ENCODE measurements at places on chromosomes 7 and 10. TPM values are rescaled to one million over a fixed set of nuclear protein-coding genes. Genes with fewer than 3 reads are reported as not detected.

GRCh38 chr10:100872034-100872791 lies 40.5 kb upstream of the SLF2 start:
- no peak for DNase-seq

DNA sequence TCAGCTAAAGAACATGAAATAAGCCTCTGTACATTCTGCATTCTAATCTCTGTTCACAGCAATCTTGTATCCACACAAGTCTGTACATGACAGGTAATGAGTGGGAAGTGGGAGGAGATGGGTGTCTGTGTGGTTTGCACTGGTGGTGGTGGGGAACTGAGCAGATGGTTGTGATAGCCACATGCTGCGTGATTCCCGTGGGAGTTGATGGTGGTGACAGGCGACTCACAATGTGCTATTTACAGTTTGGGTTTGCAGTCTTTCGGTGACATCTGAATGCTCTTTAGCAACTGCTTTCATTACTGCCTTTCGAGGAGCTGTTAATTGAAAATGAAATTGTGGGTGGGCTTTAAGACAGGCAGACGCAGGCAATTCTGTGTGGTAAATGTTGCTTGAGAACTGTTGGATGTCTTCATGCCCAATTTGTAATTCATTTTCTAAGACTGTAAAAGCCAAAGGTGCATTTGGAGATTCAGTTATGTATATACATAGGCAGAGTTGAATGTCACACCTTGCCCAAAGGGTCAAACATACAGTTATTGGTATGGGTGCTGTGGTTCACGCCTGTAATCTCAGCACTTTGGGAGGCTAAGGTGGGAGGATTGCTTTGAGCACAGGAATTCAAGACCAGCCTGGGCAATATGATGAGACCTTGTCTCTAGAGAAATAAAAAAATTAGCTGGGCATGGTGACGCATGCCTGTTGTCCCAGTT lies 308.2 kb downstream of the AUTS2 start:
- DNase-seq = no peak

MPP7 gene
- 20.3 TPM for total RNA-seq

- DNase-seq = no peak
Observed at GRCh38 chr7:35695473-35695850, 527 bp upstream of the HERPUD2 start.

GIMAP5 gene
- total RNA-seq = 9.3 TPM

DNA sequence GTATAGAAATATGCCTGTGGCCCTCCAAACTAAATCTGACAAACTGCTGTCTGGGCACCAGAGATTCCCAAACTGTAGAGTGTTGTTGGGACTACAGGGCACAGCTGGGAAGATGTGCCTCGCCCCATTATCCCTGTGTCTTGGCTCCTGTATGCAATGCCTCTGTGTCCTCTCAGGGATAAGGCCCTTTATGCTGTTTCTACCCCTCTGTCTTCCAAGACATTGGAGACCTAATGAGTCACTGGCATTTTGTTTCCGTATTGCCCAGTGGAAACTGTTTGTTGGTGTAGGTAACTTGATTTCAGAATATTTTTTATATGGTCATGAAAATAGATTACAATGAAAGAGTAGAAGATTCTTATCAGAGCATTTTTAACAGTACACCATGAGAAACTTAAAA lies 183.2 kb downstream of the GLI3 start:
- no peak for DNase-seq

- DNase-seq = no peak
Observed at GRCh38 chr10:55867848-55868247, 493.2 kb downstream of the ZWINT start.

- DNase-seq = no peak
Observed at GRCh38 chr10:101617824-101618568, 29.9 kb downstream of the DPCD start.

DNA sequence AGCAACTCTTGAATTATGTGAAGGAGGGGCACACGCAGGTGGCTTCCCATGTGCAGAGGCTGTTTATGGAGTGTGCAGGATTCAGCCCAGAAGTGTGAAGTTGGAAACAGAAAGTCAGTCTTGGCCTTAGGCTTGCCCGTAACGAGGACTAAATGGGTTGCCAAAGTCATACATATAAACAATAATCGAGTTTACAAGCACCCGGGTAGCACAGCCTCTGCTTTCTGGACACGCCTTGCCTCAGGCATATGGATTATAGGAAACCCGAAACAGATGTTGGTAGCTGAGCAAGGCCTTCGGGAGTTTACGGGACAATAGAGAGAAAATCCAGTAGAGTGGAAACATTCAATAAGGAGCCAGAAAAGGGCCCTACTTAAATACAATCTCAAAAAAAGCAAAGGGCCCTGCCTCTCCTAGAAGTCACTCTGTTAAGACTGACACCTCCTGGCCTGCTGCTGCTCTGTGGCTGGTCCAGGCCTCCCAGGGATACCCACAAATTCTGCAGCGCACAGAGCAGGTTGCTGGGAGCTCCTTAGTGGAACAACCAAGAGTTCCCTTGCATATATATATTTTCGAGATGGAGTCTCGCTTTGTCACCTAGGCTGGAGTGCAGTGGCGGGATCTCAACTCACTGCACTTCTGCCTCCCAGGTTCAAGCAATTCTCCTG lies 48.5 kb downstream of the SMKR1 start:
- DNase-seq = no peak

DNA sequence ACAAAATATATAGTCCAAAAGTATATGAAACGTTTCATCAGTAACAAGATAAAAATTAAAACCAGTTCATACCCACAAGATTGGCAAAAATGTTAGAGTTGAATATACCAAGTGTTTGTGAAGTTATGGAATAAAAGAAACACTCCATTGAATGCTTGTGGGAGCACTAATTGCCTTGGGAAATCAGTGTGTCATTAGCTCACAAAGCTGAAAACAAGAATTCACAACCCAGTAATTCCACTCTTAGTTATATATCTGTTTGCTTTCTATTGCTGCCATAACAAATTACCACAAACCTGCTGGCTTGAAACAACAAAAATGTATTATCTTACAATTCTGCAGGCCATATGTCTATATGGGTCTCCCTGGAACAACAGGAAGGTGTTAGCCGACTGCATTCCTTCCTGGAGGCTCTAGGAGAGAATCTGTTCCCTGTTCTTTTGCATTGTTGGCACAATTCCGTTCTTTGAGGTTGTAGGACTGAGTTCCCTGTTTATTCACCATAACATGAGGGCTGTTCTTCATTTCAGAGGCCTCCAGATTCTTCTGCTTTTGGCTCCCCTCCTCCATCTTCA lies 45.7 kb downstream of the SEM1 start:
- DNase-seq = no peak

DNA sequence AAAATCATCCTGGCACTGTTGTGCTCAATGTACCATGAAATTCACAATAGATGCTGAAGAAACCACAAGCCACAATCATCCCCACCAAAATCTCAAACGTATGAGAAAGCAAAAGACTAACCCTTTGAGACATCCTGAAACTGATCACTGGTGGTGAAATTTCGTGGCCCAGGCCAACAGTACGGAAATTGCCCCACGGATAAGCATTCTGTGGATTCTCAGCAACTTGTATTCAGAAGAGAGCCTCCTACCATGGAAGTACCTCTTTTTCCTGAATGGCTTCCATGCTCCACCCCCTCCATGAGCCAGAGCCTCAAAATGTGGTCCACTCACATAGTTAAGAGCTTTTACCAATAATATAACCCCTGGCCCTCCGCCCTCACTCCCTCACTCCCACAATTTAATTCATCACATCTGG lies 163.9 kb upstream of the AUTS2 start:
- no peak for DNase-seq

GTF2IRD1 gene
- 18.9 TPM for total RNA-seq

DNA sequence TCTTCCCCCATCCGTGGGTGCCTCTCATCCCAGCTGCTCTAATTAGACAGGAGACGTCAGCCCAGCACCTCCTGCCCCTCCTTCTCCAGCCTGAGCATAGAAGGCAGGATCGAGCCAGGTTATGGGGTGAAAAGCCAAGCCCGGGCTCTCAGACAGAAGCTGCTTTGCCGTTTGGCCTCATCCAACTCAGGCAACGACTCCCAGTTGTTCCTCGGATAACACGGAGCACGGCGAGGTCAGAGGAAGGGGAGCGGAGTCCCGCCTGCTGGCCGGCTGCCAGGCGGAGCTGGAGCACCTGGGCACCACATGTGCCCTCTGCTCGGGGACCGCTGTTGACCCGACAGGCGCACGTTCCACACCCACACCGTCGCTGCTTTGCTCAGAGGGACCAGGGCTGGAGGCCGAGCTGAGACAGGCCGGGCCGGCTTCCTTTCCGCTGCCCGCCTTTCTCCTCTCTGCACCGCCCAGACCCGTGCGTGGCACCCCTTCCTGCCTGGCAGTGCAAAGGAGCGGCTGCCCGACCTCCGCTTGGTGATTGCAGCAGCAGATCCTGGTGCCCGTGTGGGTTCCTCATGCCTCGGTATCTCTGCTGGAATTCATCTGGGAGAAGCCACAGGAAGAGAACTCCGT lies 21.6 kb upstream of the UNCX start:
- no peak for DNase-seq
